ENCODE measurements at places on chromosomes 1 and 21.

DNA sequence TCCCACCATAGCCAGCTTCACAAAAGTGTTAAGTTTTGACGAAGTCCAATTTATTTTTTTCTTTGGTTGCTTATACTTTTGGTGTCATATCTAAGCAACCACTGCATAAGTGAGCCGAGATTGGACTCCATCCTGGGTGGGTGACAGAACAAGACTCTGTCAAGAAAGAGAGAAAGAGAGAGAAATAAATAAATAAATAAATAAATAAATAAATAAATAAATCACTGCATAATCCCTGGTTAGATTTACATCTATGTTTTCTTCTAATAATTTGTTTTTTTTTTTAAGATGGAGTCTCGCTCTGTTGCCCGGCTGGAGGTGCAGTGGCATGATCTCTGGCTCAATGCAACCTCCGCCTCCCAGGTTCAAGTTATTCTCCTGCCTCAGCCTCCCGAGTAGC, 18.3 kb upstream of the ZFYVE9 start:
- DNase-seq, result no peak

DNA sequence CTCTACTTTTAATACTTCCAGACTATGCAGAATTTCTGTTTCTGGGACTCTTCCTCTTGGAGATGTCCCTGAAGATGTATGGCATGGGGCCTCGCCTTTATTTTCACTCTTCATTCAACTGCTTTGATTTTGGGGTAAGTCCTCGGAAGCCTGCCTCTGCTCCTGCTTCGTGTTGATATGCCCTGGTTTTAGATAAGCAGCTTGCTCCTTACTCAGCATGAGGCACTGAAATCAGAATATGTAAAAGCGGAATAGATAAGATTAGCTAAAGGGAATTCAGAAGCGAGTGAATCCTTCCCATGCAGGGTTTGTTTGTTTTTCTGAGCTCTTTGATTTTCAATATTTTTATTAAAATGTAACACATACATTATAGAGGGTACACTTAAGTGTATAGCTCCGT, 234.7 kb downstream of the CACNA1E start:
- DNase-seq, result no peak

- no peak for DNase-seq
Measured at GRCh38 chr21:33245289-33245918, 15.7 kb downstream of the IFNAR2 start.

GRCh38 chr1:229882621-229883020, 184.4 kb upstream of the GALNT2 start:
- DNase-seq, result no peak

- DNase-seq, result no peak
Measured at GRCh38 chr1:163774401-163774945, 452.7 kb downstream of the NUF2 start.

DNA sequence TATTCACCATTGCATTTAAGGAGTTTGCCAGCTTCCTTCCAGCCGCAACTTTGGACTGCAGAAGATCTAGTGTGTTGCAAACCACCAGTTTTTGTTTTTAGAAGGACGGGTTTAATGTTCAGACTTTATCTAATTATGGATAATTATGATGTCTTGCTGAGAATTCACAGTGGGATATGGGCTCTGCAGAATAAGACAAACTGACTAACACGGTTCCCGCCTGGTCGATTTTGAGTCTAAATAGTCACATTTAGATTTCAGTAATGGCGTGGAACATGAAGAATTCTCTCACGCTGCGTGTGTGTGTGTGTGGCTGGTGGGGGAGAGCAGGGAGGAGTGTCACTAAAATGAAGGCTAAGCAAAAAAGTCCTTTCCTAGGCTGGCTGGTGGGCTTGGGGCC, 48.5 kb upstream of the DMRTB1 start:
- DNase-seq, result no peak

GRCh38 chr1:119633575-119633974, 14.5 kb downstream of the ZNF697 start:
- no peak for DNase-seq

- no peak for DNase-seq
Measured at GRCh38 chr1:18644446-18644845, 13.8 kb downstream of the PAX7 start.

- peak; percentile 53 for DNase-seq
Measured at GRCh38 chr1:17419626-17420328, 19.7 kb downstream of the RCC2 start.

DNA sequence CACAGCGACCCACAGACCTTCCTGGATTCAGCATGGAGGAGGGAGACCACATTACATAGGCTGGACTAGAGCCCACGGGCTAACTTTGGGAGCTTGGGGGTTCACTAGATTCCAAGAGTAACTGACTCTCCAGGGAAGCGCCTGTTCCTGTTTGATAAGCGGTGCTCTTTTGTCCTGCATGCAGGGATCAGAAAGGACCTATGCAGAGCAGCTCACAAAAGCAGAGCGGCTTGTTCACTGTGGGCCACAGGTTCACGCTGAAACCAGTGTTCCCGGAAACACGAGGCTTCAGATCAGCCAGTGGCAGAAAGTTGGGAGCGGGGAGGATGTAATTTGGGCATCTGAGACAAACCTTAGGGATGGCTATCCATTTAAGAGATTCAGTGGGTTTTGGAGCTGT, 403.9 kb downstream of the PCP4 start:
- no peak for DNase-seq

DNA sequence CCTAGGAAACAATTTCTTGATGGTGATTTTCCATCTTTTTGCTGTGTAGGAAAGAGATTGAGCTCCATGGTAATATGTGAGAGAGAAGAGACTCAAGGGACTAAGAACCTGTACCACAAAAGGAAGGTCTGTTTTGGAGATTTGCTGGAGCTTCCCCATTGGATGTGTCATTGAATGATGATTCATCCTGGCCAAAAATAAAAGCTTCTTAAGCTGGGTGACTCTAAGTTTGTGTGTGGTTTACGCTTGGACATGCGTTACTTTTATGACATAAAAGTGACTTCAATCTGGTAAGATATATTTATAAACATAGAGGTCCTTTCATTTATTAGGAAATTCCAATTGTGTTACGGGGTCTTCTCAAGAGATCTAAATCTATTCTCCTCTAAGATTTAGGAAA, 17.4 kb upstream of the IL19 start:
- no peak for DNase-seq

DNA sequence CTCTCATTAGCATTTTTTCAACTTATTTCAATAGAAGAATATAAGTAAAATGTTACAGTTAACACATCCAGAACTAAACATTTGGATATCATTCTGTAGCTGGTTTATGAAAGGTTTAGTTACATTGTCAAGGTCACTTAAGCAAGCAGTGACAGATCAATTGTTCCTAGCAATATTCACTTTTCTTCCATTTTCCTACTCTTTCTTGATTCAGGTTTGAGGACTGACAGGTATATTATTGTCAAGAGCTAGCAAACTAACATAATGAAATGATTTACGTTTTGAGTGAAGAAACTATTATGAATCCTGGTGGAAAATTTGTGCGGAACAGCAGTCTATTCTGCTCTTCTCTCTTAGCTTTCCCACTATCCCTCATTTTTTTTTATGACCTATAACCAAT, 220.4 kb upstream of the ADGRL4 start:
- no peak for DNase-seq

GRCh38 chr1:217747156-217747769, 116.1 kb downstream of the SPATA17 start:
- DNase-seq, result no peak

- DNase-seq, result no peak
Measured at GRCh38 chr1:205088341-205088740, 4.1 kb upstream of the TMEM81 start.

- DNase-seq, result peak; percentile 38
Measured at GRCh38 chr1:185317886-185318310, 855 bp upstream of the IVNS1ABP start.

DNA sequence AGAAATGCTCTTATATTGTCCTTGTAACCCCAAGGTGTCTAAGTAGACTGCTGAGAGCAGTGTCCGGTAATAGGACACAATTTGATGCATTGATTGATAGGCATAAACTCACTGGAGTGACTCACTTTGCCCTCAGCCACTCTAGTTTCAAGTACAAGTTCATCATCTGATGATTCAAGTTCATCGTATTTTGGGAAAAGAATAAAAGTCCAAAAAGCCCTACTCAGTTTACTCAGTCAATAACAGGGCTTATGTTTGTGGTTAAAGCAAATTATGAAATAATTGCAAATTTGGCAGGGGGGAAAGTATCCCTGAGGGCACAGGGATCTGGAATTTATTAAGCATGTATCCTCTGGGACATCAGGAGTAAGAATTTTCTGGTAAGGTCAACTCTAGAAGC, 7.6 kb upstream of the ATF3 start:
- no peak for DNase-seq

DNA sequence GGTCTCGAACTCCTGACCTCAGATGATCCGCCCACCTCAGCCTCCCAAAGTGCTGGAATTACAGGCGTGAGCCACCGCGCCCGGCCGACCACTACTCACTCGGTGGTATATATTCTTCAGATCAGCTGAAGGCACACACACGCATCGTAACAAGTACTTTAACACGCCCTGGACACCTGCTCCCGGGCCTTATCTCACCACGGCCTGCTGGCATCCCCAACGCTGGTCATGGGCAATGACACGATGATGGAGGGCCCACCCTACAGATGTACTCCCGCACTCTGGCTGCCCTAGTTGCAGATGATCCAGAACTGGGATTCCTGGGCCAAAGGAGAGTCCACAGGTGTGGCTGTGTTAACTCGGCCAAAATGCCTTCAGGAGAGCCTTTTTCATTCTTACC, 11.6 kb downstream of the UBE2J2 start:
- DNase-seq, result no peak

- no peak for DNase-seq
Measured at GRCh38 chr1:247172996-247173395, 1.2 kb upstream of the ZNF124 start.

- no peak for DNase-seq
Measured at GRCh38 chr1:100613817-100614559, 76.0 kb downstream of the GPR88 start.

DNA sequence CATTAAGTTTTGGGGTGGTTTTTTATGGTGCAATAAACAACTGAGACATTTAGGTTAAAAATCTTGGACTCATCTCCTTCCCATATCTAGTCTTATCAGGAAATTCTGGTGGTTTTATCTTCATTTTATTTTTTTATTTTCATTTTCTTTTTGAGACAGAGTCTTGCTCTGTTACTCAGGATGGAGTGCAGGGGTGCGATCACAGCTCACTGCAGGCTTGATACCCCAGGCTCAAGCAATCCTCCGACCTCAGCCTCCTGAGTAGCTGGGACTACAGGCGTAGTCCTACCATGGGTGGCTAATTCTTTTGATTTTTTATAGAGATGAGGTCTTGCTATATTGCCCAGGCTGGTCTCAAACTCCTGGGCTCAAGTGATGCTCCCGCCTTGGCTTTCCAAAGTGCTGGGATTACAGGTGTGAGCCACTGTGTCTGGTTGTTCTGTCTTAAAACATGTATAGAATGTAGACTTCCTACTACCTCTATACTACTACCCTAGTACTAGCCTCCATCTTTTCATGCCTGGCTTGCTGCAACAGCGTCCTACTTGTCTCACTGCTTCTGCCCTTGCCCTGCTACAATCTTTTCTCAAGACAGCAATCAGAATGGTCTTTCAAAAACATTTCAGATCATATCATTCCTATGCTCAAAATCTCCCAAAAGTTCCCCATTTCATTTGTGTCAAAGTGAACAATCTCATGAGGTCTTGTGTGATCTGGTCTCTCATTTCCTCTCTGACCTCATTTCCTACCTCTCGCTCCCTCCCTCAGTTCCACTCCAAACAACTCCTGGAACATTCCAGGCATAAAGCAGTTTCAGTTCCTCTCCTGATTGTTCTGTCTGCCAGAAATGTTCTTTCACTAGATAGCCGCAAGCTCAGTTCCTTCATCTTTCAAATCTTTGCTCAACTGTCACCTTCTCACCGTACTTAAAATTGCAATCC, 5.9 kb upstream of the FCGR2A start:
- no peak for DNase-seq

DNA sequence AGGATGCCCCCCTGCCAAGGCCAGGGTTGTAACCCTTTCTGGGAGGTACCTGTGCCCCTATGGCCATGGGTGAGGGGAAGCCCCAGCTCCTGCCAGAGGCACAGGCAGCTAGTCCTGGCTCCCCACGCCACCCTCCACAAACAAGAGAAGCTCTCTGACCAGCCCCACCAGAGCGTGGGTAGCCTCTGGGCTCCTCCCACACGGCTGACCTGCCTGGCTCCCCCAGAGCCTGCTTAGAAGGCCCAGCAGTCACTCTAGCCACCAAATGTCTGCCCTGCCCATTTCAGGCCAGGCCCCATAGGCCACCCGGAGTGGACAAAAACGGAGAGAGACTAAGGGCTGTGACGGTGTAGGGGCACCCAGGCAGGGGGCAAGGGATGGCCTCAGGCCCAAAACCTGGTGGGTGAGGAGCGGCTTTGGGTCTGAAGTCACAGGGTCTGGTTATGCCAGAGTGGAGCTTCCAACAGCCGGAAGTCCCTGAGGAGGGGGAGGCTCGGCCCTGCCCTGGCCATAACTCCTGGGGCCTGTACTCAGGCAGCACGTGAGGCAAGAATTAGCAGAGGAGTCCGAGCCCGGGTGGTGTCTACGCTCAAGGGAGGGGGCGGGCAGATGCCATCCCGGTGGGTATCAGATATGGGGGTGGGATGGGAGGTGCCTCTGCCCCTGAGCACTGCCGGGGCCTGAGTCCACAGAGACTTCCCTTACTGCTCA, 155.4 kb downstream of the CASZ1 start:
- no peak for DNase-seq

GRCh38 chr1:246482805-246483568, 24.1 kb downstream of the SMYD3 start:
- DNase-seq, result no peak

DNA sequence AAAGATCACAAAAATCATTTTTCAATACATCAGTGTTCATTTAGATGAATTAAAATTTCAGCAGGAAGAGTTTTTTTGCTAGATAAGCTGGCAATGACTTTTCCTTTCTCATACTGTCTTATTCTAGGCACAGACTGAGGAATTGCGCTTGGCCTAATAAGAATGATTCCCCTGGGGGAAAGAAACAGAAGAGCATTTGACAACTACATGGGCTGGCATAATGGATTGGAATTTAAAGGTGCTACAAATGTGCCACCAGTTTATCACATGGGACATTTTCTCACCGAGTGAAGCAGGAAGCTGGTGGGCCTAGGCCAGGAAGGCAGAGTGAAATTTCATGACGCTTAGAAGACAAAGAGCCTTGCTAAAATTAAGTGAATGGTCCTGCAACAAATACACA, 39.3 kb downstream of the CDKN2C start:
- no peak for DNase-seq

DNA sequence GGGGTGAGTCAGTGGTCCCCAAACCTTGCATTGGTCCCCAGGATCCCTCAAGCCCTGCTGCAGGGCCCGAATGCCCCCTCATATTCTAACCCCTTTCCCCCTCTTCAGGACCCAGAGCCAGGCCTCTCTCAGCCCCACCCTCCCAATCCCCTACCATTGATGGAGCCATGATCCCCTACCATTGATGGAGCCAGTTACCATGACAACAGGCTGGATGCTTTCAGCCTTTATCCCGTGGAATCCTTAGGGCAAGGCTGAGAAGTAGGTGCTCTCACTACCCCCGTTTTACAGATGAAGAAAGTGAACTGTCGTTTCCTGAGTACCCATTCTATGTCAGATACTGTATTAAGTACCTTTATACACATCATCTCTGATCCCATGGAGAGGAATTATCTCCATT, 70.8 kb downstream of the EPHB2 start:
- DNase-seq, result no peak

GRCh38 chr1:186152620-186153239, 222.3 kb downstream of the TPR start:
- no peak for DNase-seq

All from stimulated activated CD8-positive, alpha-beta memory T cell treated with anti-CD3 and anti-CD28 coated beads, Interleukin-2, amount 100 ng/mL, for 48 hours (primary cell).